CD4-positive, alpha-beta T cell treated with Interleukin-4 for 4 hours (primary cell): ENCODE measurements at places on chromosomes 1 and 21.

DNA sequence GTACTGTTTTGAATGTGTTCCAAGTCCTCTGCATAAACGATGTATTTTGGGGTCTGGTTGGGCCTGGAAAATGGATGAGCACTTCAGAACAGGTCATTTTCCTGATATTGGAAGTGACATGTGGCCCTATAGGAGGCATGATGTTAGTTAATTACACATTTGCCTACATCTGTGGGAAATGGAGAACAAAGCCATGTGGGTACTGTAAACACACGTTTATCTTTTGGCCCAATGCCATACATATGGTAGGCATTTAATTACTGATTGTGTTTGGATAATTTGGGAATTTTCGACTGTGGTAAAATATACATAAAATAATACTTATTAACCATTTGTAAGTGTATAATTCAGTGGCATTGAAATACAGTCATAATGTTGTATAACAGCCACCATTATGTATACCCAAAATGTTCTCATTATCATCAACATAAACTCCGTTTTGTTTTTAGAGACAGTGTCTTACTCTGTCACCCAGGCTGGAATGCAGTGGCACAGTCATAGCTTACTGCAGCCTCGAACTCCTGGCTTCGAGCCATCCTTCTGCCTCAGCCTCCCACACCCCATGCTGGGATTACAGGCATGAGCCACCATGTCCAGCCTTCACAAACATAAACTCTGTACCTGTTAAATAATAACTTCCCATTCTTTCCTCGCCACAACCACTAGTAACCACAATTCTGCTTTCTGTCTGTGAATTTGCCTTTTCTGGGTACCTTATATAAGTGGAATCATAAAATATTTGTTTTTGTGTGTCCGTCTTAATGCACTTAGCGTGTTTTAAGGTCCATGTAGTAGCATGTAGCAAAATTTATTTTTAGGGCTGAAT lies 11.9 kb upstream of the RNPEP start:
- no peak for DNase-seq

DNA sequence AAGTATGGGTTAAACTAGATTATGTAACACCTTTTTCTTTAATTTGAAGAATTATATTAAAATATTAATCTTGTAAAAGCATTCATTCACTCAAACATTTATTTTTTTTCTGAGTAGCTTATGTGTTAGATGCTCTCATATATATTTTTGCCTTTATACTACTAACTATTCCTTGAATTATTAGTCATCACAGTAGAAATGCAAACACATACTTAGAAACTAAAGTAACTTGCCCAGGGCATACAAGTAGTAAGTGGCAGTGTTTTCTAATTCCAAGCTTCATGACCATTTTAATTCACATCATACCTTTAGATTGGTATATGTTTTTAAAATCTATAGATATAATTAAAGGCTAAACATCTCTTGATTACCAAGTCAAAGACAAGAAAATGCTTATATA lies 1271.0 kb downstream of the BRINP3 start:
- no peak for DNase-seq

DNA sequence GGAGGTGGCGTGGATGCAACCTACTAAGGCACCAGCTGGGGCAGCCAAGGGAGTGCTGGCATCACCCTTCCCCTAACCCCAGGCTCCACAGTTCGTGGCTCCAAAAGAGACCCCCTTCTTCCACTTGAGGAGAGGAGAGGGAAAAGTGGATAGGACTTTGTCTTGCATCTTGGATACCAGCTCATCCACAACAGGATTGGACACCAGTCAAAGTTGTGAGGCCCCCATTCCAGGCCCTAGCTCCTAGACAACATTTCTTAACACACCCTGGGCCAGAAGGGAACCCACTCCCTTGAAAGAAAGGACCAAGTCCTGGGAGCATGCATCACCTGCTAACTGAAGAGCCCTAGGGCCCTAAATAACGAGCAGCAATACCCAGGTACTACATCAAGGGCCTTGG lies 372.6 kb upstream of the PLXNA2 start:
- no peak for DNase-seq

DNA sequence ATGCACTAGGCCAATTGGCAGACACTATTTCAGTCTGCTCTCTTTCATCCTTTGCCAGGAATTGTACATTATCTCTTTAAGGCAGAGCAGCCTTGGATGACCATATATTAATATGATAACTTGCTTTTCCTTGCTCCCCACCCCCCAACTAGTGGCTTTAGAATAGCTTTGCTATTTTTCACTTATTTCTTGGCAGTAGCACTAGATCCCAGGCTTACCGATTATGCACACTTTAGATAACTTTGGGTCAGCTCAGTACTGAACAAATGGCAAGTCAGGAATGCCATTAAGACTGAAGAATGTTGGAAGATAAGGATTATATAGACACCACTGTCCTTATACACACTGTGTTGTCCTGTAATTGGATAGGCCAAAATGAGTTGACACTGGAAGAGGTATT lies 146.4 kb downstream of the FGGY start:
- DNase-seq: no peak

- peak; percentile 60 for DNase-seq
These were observed 5.8 kb upstream of the MX1 start for GRCh38 chr21:41419921-41420862.

DNA sequence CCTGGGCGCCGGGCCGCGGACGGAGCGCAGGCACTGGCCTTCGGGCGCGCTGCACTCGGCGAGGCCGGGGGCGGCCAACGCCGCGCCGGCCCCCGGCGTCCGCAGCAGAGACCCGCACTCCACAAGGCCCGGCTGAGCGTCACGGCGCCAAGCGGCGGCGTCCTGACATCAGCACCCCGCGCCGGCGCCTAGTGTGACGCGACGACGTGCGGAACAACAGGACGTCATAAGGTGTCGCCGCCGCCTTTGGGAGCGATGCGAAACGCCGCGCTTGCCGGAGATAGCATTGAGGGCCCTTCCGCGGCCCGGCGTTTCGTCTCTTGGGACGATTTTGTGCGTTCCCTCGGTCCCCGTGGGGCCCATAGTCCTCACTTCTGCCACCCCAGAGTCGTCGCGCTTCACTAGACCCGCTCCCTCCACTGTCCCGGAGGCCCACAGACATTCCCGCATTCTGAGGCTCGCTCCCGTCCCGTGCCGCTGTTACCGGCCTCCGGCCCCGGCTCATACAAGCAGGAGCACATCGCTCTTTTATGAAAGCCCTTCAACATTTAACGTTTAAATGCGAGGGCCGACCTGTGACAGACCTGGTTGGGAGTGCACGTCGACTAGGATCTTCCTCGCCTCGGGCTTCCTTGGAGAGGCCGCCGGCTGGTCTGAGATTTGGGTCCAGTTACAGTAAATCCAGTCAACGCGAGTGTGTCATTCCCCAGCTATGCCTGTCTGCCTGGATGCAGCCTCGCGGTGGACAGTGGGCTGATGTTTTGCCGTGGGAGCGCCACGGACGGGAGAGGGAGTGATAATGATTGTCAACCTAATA lies at the start of gene SSU72:
Gene SSU72 (minus strand): TSS at position 143 of the 817 bp plus-strand sequence. CDS start 306 bp downstream, outside the sequence.
- peak; percentile 89 for DNase-seq
